ENCODE measurements at places on chromosomes 7 and 10.

DNA sequence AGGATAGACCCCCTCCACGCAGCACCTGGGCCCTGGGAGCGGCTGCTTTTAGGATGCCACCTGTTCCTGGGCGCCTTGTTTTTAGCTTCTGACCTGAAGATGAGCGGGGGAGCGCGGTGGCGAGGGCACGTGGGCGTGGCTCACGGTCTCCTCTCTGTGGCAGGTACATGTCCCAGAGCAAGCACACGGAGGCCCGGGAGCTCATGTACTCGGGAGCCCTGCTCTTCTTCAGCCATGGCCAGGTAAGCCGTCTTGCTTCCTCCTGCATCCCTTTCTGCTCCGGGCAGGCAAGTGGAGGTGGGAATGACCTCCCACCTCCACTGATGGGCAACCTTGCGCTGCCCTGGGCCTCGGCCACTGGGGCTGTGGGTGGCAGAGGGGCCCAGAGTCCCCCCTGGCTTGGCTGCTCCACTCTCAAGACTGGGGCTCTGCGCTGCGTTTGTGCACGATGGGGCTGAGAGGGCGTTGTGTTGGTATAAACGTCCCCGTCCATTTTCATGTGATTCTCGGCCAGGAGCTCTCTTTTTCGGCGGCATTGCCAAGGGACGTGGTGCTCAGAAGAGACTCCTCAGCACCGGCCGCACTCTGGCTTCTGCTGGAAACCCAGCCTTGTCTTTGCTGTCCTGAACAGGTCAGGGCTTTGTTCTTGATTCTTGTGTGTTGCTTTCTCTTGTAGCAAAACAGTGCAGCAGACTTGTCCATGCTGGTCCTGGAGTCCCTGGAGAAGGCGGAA lies 9.7 kb downstream of the GET4 start:
- no peak for DNase-seq

DNA sequence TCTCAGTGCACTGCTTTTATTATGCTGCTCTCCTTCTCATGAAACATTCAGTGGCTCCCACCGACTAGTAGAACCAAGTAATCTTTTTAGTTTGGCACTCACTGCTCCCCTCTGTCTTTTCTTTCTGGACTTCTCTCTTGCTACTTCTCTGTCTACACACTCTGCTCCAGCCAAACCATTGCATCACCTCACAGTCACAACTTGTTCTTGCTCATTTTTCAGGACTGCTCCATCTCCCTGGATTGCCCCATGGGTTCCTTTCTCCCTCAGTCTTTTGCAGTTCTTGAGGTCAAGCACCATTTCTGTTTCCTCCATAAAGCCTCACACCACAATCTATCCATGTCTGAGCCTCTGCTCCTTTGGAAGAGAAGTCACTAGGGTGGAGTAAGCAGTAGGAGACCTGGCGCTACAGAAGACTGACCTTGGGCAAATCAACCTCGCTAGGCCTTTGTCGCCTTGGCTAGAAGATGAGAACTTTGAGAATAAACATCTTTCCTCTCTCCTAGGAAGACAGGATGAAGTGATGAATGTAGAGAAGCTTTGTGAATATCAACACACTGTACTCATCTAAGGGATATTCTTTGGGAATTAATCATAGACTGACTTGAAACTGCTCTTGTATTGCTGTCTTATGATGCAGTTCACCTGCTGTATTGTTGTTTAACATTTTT lies 186.2 kb downstream of the LRMDA start:
- no peak for DNase-seq

- peak; percentile 49 for DNase-seq
Measured at GRCh38 chr7:92461027-92462003, 14.0 kb downstream of the GATAD1 start.

- peak; percentile 70 for DNase-seq
Measured at GRCh38 chr7:35519971-35520809, 174.7 kb downstream of the HERPUD2 start.
